ENCODE measurements at places on chromosomes 5 and 9.

DNA sequence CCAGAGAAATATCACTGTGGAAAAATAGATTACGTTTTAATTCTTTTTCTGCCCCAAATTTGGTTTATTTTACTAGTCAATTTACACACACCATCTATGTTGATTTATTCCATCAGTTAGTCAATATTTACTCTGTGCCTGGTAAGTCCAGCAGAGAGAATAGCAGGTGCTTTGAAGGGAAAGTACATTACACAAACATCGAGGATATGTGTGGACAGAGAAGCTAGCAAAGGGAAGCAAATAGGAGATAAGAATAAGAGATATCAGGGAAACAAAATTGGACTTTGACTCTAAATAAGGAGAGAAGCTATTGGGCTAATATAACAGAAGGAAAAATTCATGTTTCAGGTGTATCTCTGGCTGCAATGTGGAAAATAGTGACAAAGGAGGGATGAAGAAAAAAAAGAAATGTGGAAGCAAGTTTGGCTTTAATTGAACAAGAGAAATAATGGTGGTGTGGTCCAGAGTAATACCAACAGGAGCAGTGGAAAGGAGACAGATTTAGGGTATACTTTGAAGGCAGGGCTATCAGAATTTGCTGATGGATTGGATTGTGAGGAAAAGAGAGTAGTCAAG is 587.7 kb upstream of the CDH6 start:
- no peak for DNase-seq

- DNase-seq, result no peak
Observed at GRCh38 chr5:10056228-10056760, 193.4 kb downstream of the ATPSCKMT start.

DNA sequence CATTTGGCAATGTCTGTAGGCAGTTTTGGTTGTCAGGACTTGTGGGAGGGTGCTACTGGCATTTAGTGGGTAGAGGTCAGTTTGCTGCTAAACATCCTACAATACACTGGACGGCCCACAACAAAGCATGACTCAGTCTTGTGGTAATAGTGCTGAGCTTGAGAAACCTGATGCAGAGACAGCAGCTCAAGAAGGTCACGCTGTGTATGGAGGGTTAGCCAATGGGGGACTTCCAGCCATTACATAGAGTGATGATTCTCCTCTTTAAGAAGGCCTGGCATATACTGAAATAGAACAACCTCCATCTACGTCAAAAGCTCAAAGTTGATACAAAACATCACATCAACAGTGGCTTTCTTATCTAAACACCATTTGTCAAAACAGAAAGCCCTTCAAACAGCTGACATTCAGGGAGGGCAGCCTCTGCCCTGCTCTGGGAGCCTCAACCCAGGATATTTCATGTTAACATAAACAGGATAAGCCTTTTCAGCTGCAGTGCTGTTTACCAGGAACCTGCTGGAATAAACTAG is 143.0 kb downstream of the GPBP1 start:
- no peak for DNase-seq

DNA sequence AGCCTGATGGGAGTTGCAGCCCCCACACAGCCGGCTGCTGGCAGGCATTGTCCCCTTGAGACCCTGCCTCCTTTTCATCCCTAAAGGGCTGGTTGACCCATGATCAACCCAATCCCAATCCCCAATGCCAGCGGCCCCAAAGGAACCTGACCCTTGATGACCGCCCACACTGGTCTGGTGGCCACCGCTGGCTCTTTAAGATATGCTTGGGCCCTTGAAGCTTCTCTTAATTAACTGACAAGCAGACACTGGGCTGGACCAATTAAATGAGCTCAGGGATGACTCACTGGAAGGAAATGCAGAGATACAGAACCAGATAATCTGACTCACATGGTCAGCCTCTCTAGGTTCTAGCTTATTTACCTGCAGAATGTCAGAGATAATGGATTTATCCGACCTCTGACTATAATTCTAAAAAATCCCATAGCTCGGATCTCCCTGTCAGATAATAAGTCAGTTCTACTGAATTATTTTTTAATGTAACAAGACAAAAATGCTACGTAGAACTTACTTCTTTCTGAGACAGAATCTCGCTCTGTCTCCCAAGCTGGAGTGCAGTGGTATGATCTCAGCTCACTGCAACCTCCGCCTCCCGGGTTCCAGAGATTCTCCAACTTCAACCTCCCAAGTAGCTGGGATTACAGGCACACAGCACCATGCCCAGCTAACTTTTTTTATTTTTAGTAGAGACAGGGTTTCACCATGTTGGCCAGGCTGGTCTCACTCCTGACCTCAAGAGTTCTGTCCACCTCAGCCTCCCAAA is 11.1 kb upstream of the MLANA start:
- DNase-seq, result no peak

GRCh38 chr9:110029429-110029955 is 178.5 kb downstream of the C9orf152 start:
- DNase-seq, result no peak

DNA sequence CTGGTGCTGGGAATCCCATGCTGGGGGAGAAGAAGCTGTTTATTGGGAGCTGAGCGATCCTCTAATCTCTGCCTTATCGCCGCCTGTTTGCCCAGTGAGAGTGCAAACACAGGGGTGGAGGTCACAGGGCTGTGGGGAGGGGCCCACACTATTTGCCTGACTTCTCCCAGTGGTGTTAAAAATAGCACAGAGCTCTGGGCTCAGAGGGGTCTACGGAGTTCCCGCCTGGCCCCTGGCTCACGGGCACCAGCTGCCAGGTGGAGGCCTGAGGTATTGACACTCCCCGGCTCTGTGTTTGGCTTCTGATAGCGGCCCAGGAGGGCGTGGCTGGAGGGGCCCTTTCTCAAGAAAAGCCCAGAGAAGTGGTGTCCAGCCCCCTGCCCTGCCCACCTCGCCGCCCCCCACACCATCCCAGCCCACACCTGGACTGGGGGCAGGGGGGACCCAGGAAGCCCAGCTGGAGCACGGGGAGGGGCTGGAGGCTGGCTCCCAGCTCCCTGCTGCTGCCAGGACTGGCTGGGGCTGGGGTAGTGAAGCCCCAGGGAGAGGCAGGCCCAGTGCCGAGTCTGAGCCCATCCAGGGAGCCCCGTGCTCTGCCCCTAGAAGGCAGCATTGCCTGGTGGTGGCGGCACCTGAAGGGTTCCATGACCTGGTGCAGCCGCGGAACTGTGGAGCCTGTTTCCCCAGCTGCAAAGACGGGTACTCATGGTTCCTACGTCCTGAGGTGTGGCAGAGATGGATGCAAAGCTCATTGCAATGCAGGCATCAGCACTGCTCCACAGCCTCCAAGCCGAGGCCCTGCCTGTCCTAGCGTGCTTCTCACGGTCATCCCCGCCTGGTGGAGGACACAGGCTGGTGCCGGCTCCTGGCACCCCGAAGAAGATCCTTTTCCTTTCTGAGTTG is 35.7 kb upstream of the EGFL7 start:
- DNase-seq, result no peak

GRCh38 chr9:6584881-6585597 is 60.5 kb downstream of the GLDC start:
- no peak for DNase-seq

DNA sequence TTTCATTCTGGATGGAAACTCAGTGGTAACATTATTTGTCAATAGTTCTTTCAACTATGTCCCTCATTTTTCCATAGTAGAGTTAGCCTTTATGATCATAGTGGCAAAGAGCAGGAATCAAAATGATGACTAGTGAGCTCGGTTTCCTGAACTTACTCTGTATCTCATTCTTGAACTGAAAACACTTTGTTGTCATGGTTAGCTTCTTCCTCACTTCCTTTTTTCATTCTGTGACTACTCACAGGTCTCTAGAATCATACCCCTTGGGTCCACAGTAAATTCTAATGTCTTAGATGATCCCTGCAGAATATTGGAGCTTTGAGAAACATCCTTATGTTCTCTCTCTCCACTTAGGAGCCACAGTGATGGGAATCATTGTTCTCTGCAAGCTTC is 29.4 kb upstream of the RECK start:
- no peak for DNase-seq

DNA sequence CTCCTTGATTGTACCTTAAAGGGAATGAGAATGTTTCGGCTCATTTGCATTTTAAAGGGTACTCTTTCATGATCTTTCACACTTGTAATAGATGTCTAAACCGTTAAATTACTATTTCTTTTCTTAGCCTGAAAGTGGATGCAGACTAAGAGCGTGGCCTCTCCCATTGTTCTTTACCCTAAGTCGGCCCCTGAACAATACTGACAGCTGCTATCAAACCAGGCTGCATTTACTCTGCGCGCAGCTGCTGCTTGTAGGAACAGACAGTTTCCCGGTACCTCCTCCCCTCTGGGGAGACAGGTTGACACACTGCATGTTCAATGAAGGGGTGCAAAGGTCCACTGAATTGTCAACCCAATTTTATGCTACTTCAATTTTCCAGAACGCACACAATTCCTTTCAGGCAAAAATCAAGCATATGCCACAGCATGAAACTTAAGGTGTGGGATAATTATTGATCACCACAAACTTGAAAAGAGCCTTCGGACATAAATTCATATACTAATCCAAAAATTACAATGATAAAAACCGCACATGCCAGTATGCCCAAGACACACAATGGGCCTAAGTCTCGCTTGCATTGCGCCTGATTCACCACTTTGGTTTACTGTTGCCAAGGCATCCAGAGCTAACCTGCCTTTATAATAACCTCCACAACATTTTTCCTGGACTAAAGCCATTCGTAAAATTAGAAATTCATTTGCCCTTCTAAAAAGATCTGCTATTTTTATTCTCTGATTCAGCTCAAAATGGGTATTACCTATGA is 39.7 kb downstream of the TLE1 start:
- no peak for DNase-seq

DNA sequence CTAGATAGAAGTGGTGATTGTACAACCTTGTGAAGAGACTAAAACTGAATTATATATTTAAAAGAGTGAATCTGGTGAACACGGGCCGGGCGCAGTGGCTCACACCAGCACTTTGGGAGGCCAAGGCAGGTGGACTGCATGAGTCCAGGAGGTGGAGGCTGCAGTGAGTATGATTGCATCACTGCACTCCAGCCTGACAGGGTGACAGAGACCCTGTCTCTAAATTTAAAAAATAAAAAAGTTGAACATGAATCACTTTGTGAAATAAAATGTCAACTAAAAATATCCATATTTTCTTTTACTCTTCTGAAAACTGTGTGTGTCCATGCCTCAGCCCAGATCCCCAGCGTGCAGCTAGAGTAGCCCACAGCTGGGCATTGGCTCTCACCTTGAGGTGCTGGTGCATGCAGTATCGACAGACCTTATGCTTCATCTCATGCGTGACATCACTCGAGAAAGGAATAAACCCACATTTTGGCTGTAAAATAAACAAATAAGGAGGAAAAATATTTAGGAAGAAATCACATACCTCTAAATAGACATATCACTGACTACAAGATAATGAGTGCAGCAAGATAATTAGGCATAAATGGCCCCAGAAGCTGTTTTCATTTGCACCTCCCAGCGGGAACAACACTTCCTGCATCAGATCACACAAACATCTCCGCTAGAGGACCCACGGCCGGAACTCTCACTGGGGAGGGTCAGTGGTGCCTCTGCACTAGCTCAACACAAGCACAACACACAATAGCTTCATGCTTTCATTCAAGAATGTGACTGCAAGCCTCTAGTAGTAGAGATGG is 22.1 kb downstream of the IPPK start:
- no peak for DNase-seq

- DNase-seq, result no peak
Observed at GRCh38 chr9:13431692-13432091, 152.2 kb upstream of the MPDZ start.

DNA sequence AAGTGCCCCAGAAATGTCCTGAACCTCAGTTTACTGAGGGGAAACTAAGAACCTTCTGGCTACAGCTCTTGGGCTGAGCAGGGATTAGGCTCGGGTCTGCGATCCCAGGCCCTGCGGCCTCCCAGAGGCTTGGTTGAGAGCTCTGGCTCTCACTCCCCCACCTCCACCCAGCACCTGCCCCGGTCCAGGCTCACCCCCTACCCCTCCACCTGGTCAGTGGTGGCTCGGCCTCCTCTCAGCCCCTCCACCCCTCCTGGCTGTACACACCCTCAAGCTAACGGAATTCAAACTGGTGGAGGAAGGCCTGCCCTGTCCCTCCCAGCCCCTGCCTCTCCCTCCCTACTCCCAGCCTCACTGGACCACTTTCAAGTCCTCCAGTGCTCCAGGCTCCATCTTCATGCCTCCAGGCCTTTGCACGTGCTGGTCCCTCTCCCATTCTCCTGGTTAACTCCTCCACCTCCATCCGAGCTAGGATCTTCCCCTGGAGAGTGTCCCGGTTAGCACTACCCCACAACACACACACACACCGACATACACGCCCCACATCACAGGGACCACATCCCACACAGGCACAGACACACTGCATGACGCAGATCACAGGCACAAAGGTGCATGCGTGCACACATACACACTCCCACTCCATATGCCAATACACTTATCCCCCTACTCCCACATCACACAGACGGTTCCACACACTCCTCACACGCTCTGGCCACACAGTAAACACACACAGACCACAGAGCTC is 130.9 kb downstream of the C9orf50 start:
- no peak for DNase-seq

- DNase-seq, result no peak
Observed at GRCh38 chr9:17491780-17492179, 87.1 kb upstream of the SH3GL2 start.

DNA sequence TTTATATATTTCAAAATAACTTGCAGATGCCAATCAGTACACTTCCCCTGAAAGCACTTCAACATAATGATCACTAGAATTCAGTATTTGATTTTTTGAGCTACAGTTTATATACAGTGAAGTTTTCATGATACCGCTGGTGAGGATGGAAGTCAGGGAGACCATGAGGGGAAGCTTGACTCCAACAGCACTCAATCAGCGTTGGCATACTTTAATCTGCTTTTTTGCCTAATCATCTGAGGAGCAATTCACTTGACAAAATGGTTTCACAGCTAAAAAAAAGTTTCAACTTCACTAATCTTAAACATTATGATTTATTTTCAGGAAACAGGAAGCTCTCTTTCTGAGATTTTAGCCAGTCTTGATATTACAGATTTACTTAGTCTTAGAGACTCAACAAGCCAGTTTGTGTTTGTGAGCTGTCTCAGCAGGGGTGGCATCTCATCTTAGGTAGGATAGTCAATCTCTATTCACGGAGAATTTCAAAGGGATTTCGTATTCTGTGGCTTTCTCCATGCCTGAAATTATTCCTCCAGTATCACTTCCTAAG is 111.4 kb upstream of the ARRDC3 start:
- DNase-seq, result no peak

GRCh38 chr9:126228781-126229444 is 97.7 kb upstream of the MVB12B start:
- peak; percentile 7 for DNase-seq

GRCh38 chr5:33855396-33855795 is 36.4 kb downstream of the ADAMTS12 start:
- DNase-seq, result no peak

DNA sequence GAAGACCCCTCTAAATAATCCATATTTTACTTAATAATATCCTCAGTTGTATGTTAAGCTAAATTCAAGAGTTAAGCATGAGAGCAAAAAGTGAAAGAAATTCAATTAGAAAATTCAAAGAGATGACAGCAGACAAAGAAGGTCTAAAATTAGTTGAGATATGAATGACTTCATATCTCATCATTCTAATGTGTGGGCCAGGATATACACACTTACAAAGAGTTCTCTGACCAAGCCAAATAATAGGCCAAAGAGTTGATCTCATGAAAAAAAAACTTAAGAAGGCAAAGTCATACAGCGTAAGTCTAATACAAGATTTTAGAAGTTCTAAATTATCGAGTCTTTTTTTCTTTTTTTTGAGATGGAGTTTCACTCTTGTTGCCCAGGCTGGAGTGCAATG is 87.7 kb upstream of the PLPP1 start:
- DNase-seq, result no peak

- DNase-seq, result peak; percentile 0
Observed at GRCh38 chr5:147098233-147098790, 136.5 kb upstream of the STK32A start.

GRCh38 chr5:40680741-40681362 is 1.1 kb downstream of the PTGER4 start:
- DNase-seq, result no peak

All from DMS79 (cell line).